ENCODE measurements at places on chromosomes 5 and 9. TPM values are rescaled to one million over a fixed set of nuclear protein-coding genes. Genes with fewer than 3 reads are reported as not detected.

Gene BNIP1
- 11.1 TPM for total RNA-seq

Gene PCDHB5
- 6.4 TPM for total RNA-seq

Gene SLC27A6
- total RNA-seq, result 4.3 TPM

Gene TAF11L5
- not detected for total RNA-seq

Gene SAP30L
- total RNA-seq, result 43.7 TPM

Gene MYO10
- total RNA-seq, result 21.2 TPM

Gene CER1
- total RNA-seq, result not detected

Gene CDKN2B
- total RNA-seq, result 18.4 TPM

Gene STC2
- total RNA-seq, result 502 TPM

Gene NPM1
- total RNA-seq, result 582 TPM

Gene TXNDC8
- not detected for total RNA-seq

Gene SNCAIP
- 9.8 TPM for total RNA-seq

Gene MYOT
- total RNA-seq, result 11.0 TPM

Gene EIF4E1B
- not detected for total RNA-seq

Gene FAM200C
- total RNA-seq, result 2.7 TPM

Gene GNAQ
- 39.0 TPM for total RNA-seq
